ENCODE measurements at places on chromosomes 1 and 21. TPM values are rescaled to one million over a fixed set of nuclear protein-coding genes. Genes with fewer than 3 reads are reported as not detected.
A peak's percentile ranks its signal among the peaks of the same experiment; 100 is the strongest.

- no peak for DNase-seq
These were observed 15.6 kb upstream of the TTC4 start for GRCh38 chr1:54699936-54700525.

MFSD2A gene
- total RNA-seq, result 0.13 TPM

DNA sequence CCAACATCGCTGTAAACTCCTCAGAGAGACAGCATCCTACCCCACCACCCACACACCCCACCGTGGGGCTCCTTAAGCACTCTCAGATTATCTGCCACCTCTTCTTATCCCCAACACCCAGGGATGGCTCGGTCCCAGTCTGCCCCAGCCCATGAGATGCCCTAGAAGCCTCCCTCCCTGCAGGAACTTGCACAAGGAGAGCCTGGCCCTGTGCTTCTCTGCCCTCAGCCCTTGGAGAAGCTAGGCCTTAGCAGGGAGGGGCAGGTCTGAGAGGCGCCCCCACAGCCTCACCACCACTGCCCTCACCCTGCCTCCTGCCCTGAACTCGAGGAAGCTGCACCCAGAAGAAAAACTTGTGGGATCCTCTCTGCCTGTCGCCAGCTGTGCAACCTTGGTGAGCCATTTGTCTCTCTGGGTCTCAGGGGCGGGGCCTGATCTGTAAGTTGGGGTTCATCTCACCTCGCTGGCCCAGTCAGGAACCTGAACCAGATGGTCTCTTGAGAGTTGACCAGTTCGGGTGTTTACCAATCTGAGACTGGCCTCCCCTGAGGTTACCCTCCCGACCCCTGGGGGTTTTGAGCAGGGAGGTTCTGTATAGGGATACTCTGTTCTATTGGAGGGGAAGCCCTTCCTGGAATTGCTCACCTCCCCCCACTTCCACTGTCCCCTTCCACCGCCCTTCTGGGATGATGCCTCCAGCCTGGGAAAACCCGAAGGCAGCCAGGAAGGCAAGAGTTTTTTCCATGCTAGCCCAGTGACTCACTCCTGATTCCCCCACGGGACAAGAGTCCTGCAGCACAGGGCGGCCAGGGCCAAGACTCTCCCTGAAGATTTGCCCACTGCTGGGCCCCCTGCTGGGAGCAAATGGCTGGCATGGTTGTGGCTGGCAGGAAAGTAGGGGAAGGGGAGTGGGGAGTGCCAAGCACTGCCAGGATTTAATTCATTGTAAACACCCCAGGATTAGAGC lies at the start of gene S100A3:
TSS of gene S100A3 (minus strand) at position 537 of the 967 bp plus-strand sequence. CDS start 773 bp downstream, outside the sequence.
- DNase-seq, result no peak

GRCh38 chr1:232385221-232385620 lies 244.7 kb downstream of the SIPA1L2 start:
- DNase-seq, result peak; percentile 53

DNA sequence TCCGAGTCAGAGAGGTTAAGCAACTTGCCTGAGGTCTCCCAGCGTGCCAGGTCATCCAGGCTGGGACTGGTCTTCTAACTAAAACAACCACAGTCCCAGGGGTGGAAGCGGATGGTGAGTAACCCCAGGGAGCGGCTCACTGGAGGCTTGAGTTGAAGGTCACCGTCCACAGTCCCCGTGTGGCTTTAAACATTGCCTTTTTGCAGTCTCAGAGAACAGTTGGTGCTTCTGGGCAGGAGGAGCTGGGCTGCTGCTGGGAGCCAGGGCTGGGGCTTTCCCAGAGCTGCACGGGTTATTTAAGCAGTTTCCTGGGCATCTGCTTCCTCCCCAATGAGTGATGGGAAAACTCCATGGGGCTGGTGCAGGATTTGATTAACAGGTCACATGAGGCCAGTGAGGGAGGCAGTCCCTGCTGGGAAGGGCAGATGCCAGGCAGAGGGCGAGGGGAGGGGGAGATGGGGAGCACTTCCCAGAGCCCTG lies 12.3 kb downstream of the ARHGEF10L start:
- peak; percentile 11 for DNase-seq

DNA sequence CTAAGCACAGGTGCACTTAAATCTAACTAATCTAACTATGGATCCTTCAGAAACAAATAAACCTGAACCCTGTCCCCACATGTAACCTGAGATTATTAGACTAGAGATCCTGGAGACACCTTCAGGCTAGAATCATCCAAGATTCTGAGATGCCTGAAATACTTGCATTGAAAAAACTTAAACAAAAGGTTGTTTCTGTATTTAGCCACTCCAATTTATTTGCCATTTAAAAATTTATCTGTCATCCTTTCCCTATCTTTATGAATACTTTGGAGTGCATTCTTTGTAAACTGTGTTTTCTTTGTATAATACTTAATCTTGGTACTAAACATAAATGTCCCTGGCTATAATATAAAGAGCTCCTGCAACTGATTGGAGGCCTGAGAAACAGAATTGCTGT lies 270.7 kb downstream of the NCAM2 start:
- DNase-seq, result no peak

- no peak for DNase-seq
These were observed 220.7 kb downstream of the HLX start for GRCh38 chr1:221099747-221100595.

DNA sequence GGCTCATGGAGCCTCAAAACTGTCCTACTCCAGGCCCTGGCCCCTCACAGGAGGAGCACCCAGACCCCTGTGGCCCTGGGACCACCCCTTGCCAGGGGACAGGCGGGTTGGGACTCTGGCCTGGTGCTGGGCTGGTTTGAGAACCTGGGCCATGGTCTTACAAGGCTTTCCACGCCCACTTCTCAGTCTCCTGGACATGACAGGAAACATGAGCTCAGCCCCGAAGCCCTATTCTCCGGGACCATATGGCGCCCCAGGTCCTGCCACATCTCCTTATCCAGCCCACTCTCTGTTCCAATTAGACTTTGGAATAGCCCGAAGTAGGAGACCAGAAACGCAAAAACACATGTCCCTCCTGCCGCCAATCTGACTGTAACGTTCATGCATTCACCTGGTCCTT lies 47.9 kb downstream of the KCNAB2 start:
- no peak for DNase-seq

DNA sequence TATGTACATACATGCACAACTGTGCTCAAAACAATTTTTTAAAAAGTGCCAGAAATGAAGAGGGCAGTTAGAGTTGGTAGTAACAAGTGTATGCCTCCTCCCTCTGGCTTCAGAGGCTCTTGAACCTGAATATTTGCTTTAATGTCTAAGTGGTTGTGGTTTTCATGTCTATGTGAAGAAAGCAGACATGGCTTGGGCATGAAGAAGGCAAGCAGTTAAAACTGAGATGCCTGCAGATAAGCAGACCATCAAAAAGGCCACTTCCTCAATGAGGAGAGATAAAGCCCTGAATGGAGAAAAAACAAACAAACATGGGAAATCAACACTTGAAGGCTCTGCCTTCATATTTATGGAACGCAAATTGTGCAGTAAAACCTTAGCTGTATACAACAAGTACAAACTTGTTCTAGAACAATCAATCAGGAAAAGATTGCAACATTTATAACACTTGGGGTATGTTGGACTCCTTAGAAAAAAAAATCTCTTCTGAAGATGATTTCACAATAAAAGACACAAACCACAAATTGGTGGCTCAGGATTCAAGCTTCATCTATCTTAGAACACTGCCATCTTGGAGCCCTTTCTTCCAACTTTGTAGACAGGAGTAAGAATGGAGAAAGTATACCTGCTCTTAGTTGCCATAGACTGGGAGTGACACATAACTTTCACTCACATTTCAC lies 52.7 kb upstream of the PLA2G4A start:
- no peak for DNase-seq

GRCh38 chr1:11194407-11195176 lies 5.4 kb downstream of the ANGPTL7 start:
- no peak for DNase-seq

CPT2 gene
- 8.7 TPM for total RNA-seq

DNA sequence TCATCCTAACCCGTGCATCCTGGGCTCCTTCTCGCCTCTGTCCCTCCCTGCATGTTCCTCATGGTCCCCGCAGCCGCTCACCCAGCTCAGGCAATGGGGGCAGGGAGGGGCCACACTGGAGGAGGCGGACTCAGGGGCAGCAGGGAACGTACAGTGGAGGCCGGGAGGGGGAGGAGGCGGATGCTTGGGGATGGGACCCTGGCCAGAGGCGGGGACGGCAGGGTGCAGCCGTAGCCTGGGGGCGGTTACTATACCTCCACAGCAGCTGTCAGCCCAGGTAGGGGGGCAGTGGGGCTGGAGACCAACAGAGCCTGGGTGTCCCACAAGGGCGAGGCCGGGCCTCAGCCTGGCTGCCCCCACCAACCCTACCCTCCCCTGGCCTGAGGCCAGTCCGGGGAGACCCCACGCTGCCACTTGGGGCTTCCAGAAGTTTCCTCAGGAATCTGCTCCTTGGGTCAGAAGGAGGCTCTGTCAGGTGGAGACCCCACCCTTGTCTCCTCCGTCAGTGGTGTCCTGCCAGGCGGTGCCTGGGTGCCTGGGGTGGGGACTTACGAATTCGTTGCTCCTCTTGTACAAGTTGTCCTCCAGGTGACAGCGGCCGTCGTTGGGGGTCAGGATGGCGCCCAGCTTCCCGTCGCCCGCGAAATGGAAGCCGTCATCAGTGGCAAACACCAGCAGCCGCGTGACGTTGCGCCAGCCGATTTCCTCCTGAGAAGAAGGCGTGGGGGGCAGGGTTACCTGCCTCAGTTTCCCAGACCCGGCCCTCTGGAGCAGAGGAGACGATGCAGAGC lies 20.7 kb downstream of the ITGB2 start:
- no peak for DNase-seq

Data from dermis microvascular lymphatic vessel endothelial cell (primary cell).